ENCODE measurements at places on chromosomes 7 and 10. TPM values are rescaled to one million over a fixed set of nuclear protein-coding genes. Genes with fewer than 3 reads are reported as not detected.

GRCh38 chr10:89649051-89649450, 4.0 kb upstream of the PANK1 start:
- DNase-seq: no peak

Gene LLCFC1
- not detected for total RNA-seq

GRCh38 chr10:113978802-113979201, 64.9 kb upstream of the ADRB1 start:
- DNase-seq: no peak

- DNase-seq: no peak
These were observed 49.0 kb downstream of the RBAK start for GRCh38 chr7:5094641-5095040.

Gene CROT
- total RNA-seq: 3.3 TPM

- peak; percentile 39 for DNase-seq
These were observed 115.5 kb upstream of the ZNF438 start for GRCh38 chr10:31147210-31147608.

DNA sequence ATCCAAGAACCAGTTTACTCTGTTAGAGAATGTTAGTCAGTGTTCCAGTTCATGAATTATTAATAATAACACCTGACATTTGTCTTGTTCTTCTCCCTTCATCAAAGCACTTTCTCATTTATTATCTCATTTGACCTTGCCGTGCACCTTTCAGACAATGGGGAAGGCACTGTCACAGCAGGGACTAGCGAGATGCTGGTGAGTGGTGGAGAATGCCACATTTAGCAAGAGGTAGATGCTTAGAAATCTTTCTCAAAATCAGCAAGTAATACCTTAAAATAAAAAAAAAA, 34.2 kb upstream of the XRCC2 start:
- DNase-seq: no peak

- DNase-seq: no peak
These were observed 18.3 kb upstream of the ST8SIA6 start for GRCh38 chr10:17472481-17473227.

Gene FGL2
- total RNA-seq: not detected

Gene MBL2
- not detected for total RNA-seq

Gene HERPUD2
- total RNA-seq: 12.0 TPM

Gene GPC2
- total RNA-seq: not detected

- no peak for DNase-seq
These were observed 210.0 kb downstream of the IMMP2L start for GRCh38 chr7:111352319-111352718.

DNA sequence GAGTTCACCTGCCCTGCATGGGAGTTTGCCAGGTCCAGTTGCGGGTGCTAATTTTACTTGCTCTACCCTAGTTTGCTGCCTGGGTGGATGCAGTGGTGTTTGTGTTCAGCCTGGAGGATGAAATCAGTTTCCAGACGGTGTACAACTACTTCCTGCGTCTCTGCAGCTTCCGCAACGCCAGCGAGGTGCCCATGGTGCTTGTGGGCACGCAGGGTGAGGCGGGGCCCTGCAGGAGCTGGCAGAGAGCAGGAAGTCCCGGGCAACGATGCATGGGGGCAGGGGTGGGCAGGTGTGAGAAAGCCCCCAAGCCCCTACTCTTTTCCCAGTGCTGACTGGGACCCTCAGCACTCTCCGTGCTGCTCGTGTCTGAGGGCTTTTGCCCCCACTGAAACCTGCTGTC, 31.3 kb downstream of the AGAP3 start:
- no peak for DNase-seq

DNA sequence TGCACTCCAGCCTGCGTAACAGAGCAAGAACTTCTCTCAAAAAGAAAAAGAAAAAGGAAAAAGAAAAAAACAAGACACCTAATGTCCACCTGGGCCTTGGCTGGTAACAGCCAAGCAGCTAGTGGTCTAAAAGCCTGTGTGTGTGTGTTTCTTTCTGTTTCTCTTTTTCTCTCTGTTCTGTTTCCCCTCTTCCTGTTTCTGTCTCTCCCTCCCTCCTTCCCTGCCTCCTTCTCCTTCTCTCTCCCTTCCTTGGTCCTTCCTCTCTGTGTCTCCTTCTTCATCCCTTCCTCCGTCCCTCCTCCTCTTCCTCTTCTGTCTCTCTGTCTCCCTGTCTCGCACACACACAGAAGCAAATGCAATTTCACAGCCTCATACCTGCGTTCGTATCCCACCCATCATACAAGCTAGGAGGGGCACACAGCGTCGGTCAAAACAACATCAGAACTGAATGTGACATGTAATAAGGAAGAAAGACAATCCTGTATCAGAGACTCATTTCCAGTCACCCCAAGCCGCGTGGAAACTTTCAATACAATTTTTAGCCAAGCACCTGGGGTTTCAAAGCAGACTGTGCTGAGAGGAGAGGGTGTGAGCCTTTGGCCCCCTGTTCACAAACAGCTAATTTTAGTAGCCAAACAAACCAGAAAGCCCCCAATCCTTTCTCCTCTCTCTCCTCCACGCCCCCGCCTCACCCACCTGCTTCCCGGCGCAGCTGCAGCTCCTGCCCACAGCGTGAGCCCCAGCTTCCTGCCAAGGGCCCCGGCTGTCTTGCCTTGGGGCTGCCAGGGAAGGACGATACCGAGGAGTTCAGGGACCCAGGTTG, 50.2 kb upstream of the GNA12 start:
- no peak for DNase-seq

DNA sequence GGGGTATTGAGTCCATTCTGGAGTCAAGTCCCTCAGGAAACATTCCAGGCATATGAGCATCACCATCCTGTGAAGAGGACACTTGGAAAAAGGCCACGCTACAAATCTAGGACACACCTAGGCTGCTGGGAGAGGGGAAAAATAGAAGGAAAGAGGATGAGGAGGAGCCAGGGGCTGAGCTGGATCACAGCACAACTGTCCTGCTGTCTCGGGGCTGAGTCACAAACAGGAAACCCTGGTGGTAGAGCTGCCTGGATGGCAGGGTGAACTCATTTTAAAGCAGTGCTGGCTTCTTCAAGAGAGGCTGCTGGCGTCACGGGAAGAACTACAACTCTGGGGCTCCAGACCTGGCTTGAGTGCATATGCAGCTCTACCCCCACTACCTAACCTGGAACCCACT, 151.5 kb downstream of the RNF216 start:
- peak; percentile 72 for DNase-seq

Gene POM121L12
- not detected for total RNA-seq
